ENCODE measurements at places on chromosomes 3 and 15. TPM values are rescaled to one million over a fixed set of nuclear protein-coding genes. Genes with fewer than 3 reads are reported as not detected.
A peak's percentile ranks its signal among the peaks of the same experiment; 100 is the strongest.

Gene NOX5
- total RNA-seq = under 0.01 TPM

GRCh38 chr3:186406669-186407635, 44.9 kb upstream of the DGKG start:
- no peak for DNase-seq

Gene CSTA
- total RNA-seq = not detected

DNA sequence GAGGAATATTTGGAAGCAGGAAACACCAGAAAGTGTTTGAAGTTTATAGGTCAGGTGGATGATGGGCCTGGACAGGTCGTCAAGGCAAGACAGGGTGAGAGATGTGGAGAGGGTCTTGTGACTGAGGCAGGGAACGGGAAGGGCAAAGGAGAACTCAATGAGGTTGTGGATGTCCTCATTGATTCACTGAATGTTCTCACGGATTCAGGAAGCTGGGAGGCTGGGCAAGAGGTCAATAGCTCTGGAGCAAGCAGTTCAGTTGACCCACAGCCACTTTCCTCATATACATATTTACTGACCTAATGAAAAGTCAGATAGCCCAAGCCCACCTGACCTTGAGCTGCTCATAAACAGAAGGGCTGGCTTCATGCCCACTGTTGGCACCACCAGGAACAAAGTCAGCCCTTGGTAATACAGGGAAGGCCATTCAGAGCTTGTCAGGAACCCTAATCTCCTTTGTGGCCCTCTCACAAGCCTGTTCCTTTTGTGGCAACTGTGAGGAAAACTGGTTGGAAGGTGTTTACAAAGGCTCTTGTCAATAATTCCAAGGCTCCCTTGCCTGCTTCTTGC, 31.6 kb downstream of the ARRDC4 start:
- DNase-seq = no peak

Gene HRG
- total RNA-seq = not detected

Gene KNG1
- total RNA-seq = not detected

DNA sequence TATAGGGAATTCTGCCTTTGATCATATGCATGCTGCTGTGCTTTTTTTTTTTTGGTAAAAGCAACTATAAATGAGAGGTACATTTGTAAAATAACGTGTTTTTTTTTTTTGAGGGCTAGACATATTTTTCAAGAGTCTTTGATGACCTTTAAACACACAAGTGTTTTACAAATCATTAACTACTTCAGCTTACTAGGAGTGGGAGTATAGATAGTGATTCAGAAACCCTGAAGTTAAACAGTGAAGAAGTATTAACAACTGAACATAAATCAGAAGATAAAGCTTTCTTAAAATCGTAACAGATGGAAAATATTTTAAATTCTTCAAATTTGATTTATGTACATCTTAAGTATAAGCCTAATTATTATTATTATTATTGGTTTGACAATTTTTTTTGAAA, 2.9 kb upstream of the GMNC start:
- DNase-seq = no peak

- DNase-seq = no peak
Observed at GRCh38 chr3:65886391-65886790, 152.3 kb downstream of the MAGI1 start.

Gene AMIGO3
- total RNA-seq = 0.78 TPM

DNA sequence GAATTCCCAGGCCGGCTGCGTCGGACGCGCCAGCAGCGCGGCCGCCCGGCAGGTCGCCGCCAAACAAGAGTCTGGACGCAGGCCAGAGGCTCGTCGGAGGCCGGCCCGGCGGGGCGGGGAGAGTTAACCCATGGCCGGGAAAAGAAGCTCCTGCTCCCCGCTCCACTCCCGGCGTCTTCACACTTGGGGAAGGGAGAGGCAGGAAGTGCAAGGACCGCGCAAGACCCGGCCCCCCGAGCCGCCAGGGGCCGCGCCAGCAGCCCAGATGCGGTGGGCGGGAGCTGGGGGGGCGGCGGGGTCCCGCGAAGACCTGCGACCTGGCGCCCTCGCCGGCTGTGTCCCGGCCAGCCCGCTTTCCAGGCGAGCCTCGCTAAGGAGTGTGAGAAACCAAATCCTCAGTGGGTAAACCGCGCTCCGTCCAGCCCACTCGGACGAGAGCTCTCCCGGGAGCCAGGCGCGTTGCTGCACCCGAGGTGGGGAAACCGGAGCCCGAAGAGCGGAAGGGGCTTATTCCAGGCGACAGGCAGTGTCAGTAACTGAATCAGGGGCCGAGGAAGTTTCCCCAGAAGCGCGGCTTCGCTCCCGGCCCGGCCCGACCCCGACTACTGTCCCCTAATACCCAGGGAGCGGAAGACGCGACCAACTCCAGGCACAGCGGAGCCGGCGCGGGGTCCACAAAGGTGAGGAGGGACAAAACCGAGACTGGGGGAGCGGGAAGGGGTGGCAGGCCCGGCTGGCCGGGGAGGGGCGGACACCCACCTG, 721 bp downstream of the ADAMTS7 start:
- no peak for DNase-seq

Gene TLR9
- under 0.01 TPM for total RNA-seq

DNA sequence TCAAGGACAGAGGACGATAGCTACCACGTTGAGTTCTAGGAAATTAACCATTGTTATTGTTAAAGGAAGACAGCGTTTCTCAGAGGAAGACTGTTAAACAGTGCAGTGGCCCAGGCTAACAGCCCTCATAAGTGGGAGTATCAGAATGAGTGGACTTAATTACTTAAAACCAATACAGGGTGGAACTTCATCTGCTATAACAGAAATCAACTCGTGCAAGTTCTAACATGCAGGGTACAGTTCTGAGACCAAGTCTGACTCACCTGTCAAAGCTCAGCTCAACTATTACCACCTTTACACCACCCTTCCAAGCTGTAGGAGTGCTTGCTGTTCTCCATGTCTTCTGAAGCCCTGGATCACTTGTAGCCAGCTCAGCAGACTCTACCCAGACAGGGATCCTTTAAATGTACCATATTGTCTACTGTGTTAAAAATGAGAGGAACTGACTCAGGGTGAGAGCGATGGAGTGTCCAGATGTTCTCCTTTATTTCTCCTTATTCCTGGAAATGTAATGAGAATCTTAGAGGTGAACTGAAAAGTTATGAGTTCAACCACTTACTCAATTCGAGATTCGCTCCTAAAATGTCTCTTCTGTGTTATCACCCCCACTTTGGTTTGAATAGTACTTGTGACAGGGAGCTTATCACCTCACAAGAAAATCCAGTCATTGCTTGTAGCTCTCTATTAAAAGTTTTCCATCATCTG, 26.5 kb downstream of the CD86 start:
- no peak for DNase-seq

GRCh38 chr15:80006946-80007345, 36.0 kb upstream of the BCL2A1 start:
- no peak for DNase-seq

Gene CALML4
- total RNA-seq = 2.2 TPM

DNA sequence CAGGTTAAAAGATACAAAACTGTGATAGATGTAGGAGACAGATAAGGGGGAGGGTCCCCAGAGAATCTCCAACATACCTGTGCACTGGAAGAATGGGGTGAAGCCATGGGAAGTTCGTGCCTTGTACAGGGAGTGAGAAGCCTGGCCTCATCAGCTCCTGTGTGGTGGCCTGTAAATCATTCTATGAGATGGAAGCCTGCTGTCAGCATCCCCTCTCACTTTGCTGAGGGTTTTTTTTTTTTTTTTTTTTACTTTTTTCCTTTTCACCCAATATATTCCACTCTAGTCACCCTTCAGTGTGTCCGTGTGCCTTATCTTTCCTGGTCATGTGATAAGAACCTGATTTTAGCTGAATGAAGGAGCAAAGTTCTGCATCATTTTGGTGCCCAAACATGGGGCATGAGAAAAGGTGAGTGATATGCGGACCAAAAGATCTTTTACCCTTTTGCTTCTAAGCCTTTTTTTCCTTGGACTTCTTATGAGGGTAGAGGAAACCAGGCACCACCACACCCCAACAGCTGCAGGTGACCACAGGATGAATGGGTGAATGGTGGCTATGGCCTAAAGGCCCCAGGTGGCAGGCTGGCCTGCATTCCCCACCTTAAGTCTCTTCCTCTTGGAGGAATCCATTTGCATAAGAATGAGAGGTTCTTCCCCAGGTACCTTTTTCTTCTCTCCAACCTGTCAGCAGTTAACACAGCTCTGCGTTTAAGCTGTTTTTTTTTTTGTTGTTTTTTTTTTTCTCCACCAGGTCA, 1345.0 kb downstream of the NSUN3 start:
- DNase-seq = no peak

Gene SKOR1
- 0.16 TPM for total RNA-seq

Gene SERINC4
- not detected for total RNA-seq

Gene RBPMS2
- total RNA-seq = not detected

- peak; percentile 59 for DNase-seq
Observed at GRCh38 chr15:101162701-101163483, 89.0 kb downstream of the CHSY1 start.

Gene FES
- 4.8 TPM for total RNA-seq

GRCh38 chr3:47469616-47470015, 6.1 kb downstream of the SCAP start:
- no peak for DNase-seq

GRCh38 chr3:46867550-46867898, 4.3 kb upstream of the MYL3 start:
- peak; percentile 9 for DNase-seq

DNA sequence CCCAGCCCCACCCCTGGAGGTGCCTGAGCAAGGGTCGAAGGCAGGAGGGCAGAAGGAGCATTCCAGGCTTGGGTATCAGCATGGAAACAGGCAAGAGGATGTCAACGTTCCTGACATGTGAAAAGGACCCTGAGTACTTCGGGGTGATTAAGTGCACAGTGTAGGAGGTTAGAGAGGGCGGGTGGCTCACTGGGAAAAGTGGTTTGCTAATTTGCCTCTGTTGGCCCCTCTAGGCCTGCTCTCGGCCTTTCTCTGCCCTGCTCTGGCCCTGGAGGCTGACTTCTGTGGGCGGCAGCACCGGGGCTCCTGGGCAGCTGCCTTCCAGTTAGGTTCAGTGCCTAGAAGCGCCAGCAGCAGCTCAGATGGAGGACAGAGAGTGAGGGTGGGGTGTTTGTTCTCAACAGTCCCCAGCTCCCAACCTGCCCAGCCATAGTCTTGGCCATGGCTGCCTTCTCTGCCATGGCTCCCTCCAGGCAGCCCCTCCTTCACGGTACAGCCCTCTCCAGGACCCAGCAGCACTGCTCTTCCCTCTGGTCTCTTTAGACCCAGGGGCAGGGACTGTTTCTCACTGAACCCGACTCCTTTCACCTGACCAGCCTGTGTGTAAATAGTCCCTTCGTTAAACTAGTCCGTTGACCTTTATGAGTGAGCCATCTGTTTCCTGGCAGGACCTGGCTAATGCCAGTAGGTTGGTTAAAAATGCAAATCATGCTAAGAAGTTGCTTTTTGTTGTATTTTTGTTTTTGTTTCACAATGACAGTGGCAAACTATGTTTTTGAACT, 107.1 kb upstream of the TPM1 start:
- no peak for DNase-seq

DNA sequence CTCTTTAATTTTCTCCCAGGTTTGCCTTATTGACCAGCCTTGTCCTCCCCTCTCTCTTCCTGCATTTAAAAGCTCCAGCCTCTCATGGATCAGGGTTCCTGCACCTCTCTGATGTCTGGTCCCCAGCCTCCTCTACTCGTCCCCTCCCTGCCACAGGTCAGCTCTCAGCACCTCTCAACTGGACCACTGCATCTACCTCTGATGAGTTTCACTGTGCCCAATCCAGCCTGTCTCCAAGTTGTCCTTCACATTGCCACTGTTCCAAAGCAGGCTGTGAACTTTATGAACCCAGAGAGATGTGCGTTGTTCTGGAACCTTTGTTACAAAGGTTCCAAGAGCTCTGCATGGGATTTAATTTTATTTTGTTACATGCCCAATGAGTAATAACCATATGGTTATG, 76.6 kb downstream of the SLCO3A1 start:
- DNase-seq = no peak

Gene SPG21
- total RNA-seq = 49.0 TPM

DNA sequence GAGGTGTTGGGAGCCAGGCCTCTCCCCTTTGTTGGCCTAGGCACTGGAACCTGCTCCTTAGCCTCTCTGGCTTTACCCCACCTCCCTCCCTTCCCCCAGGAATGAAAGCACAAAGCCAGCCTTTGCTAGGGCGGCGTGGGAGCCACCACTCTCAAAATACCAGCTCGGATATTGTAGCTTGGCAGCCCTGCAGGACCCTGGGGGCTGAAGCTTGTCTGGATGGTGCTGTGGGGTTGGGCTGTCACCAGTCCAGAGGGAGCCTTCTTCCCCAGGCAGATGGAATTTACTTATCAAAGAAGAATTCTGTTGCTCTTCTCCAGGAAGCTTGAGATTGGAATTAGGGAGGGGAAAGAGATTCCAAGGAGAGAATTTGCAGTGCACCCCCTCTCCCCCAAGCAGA, 14.9 kb upstream of the GRM2 start:
- DNase-seq = no peak

Measured in occipital lobe (tissue), 3 donors.